ENCODE measurements at places on chromosomes 5 and 9. TPM values are rescaled to one million over a fixed set of nuclear protein-coding genes. Genes with fewer than 3 reads are reported as not detected.

Gene TARS1
- 437 TPM for total RNA-seq

Gene PTGES
- 20.5 TPM for total RNA-seq

Gene PCDHGA8
- 0.21 TPM for total RNA-seq

Gene OR2Y1
- not detected for total RNA-seq

Gene PTGDS
- total RNA-seq = not detected

Gene DIPK1B
- 0.43 TPM for total RNA-seq

Gene OR1N2
- total RNA-seq = not detected

Gene IFNK
- not detected for total RNA-seq

Gene GRXCR2
- not detected for total RNA-seq

Gene PCDHGB7
- total RNA-seq = 3.4 TPM

Gene ELL2
- total RNA-seq = 71.1 TPM
